Ovary (tissue), 10 donors: ENCODE measurements at places on chromosomes 4 and X. TPM values are rescaled to one million over a fixed set of nuclear protein-coding genes. Genes with fewer than 3 reads are reported as not detected.

DNA sequence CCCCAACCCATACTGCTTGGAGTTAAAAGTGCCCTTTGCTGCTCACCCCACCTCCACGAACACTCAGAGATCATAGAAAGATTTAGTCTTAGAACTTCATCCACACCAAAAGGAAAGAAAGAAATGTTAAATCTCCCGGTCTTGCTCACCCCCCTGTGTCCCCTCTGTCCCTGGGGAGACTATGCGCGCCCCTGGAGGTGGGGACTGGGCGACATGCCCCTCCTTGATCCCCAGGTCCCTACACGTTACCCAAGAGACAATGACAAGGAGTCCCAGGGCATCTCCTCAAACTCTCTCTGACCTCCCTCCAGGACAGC, 620 bp downstream of the ITM2A start:
- DNase-seq, result no peak

DNA sequence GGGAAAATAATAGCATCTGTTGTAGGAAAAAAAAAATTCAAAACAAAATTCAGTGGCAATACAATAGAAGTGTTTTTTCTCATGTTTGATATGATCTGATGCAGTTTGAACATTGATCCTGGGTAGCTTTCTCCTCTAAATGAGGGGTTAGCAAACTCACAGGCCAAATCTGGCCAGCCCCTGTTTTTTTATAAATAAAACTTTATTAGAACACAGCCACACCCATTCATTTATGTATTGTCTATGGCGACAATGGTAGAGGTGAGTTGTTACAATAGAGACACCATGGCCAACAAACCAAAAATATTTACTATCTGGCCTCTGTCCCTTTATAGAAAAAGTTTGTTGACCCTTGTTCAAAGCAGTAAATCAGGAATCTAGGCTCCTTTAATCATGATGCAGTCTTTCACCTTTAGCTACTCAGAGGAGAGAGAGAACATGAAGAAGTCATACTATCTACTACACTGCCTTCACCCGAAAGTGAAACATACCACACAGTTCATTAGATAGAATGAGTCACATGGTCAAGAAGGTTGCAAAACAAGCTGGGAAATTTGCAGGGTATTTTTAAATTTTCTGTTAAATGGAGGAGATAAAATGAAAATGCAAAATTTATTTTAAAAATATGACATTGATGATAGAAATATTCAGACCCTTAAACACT, 186.6 kb upstream of the MAOA start:
- no peak for DNase-seq

DNA sequence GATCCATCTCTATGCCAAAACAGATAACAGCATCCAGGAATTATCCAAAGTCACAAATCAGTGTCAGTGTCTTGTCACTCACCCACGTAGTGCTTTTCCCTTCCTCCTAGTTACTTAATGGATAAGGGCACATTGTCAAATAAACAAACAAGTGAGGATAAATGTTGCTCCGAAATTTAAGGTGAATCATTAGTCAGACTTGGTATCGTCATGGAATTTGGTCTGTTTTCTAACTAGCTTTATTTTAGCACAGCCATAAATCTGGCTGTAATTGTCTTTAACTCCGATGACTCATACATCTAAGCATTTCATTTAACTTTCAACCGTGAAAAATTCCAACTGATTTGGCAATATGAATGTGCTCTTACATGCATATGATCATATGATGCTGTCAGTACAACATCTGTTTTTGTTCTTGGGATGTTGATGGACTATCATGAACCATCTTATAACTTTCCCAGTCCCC, 83.3 kb downstream of the SNCA start:
- no peak for DNase-seq

GRCh38 chrX:73615022-73615421, 52.0 kb downstream of the CHIC1 start:
- no peak for DNase-seq

- DNase-seq, result no peak
Observed at GRCh38 chrX:152908486-152908885, 10.6 kb downstream of the ZNF185 start.

DNA sequence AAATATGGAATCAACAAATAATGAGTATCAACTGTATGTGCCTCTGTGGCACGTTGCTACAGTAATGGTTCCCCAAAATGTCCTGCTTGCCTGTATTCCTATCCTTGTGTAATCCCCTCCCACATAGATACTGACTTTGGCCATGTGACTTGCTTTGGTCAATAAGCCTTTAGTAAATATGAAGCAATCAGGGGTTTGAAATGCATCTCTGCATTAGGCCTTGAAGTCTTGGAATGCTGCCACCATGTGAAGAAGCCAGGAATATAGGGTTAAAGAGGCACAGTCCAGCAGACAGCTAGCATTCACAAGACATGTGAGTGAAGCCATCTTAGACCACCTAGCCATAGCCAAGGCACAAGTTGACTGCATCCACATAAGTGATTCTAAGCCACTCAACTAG, 190.9 kb downstream of the GABRB1 start:
- DNase-seq, result no peak

- DNase-seq, result no peak
Observed at GRCh38 chr4:56743550-56743949, 62.5 kb upstream of the HOPX start.

DNA sequence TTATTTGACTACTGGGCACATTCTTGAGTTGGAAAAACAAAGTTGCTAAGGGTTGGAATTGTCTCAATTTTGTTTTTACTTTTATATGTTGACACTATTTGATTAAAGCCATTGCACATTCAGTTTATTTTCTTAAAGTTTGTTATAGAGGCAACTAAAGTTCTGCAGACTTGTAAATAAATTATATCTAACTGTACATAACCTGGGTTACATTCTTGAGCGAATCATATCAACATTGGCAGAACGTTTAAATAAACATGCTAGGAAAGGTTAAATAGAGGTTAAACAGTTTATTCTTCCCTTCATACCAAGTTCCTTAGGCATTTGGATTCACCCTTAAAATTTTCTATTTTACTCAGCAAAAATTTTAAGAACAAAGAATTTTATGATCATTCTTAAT, 74.5 kb downstream of the UCHL1 start:
- no peak for DNase-seq

DNA sequence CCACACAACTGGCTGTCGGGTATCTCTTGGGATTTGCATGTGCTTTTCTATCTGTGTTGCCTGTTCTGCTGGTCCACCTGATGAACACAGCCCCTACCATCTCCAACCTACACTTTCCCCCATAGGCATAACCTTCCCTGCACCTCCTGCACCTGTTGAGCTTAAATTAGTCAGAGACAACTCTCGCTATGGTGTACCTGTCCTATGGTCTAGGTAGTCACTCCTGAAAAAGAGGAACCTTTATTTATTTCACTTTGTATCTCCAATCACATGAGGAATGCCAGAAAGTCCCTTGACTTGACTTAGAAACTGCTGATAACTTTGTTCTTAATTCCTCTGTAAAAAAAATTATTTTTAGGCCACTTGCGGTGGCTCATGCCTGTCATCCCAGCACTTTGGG, 338.1 kb downstream of the DHRSX start:
- no peak for DNase-seq

Gene LINC00632
- total RNA-seq, result 19.6 TPM

Gene HTR2C
- not detected for total RNA-seq

Gene SULT1B1
- 1.3 TPM for total RNA-seq

Gene CTAG1B
- total RNA-seq, result not detected

Gene XPNPEP2
- total RNA-seq, result 1.6 TPM

Gene NIPAL1
- total RNA-seq, result 0.05 TPM

Gene PGRMC1
- total RNA-seq, result 99.9 TPM

Gene CPZ
- total RNA-seq, result 131 TPM

Gene GPRASP2
- 32.1 TPM for total RNA-seq
